T-helper 17 cell (primary cell): ENCODE measurements at places on chromosomes 4 and X.
A peak's percentile ranks its signal among the peaks of the same experiment; 100 is the strongest.

GRCh38 chrX:153971124-153971449, 531 bp downstream of the HCFC1 start:
- DNase-seq, result peak; percentile 76

- no peak for DNase-seq
These were observed 42.6 kb downstream of the CHRNA9 start for GRCh38 chr4:40377512-40378365.

GRCh38 chrX:153993079-153993478, 20.5 kb downstream of the TMEM187 start:
- DNase-seq, result no peak

GRCh38 chrX:13607331-13607995, 38.1 kb downstream of the EGFL6 start:
- no peak for DNase-seq

GRCh38 chrX:43656005-43656494, at the start of gene MAOA:
Gene MAOA (plus strand): TSS chrX:43656299. CDS start chrX:43656342, 43 bp downstream.
- peak; percentile 4 for DNase-seq

DNA sequence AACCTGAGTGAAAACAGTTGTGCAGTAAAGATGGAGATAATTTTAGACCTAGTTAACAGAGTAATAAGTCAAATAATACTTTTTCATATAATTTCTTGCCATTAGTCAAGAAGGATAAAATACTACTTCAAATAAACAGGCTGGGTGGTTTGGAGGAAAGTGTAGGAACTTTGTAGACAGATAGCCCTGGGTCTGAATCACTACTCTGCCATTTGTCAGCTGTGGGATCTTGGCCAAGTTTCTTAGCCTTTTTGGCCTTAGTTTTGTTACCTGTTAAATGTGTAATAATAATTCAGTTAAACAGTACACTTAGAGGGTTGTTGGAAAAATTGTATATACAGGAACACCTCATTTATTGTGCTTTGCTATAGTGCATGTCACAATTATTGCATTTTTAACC, 163.7 kb downstream of the NPNT start:
- DNase-seq, result no peak

DNA sequence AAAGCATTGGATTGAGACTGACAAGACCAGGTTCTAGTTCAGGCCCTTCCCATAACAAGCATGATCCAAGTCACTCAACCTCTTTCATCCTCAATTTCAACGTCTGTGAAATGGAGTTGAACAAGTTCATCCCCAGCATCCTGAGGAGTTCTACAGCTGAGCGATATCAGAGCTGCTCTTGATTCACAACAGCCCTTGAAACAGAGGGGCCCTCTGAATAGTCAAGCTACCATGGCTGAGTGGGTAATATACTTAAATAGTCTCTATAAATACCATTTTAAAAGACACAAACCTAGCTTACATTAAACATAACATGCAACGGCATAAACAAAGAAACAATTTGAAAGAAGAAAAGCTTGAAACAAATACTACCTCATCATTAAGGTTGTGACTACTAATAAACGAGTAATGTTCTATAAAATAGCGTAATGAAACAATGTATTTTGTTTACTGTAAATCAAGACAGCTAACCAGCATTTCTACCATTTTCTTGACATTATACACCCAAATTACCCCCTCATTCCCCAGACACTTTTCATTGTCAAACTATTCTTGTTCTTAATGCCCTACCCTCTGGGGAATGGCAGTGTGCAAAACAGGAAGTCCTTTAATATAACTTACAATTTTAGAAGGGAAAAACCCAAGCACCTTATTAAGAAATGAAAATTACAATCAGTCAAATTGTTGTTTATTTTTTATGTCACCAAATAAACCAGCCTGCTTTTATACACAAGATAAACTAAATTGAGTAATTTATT, 202.3 kb downstream of the PARM1 start:
- DNase-seq, result no peak

- DNase-seq, result no peak
These were observed 107.0 kb upstream of the STIM2 start for GRCh38 chr4:26753617-26754016.
